ENCODE measurements at places on chromosomes 12 and 14.

GRCh38 chr12:30422844-30423243 lies 272.8 kb downstream of the IPO8 start:
- DNase-seq = no peak

DNA sequence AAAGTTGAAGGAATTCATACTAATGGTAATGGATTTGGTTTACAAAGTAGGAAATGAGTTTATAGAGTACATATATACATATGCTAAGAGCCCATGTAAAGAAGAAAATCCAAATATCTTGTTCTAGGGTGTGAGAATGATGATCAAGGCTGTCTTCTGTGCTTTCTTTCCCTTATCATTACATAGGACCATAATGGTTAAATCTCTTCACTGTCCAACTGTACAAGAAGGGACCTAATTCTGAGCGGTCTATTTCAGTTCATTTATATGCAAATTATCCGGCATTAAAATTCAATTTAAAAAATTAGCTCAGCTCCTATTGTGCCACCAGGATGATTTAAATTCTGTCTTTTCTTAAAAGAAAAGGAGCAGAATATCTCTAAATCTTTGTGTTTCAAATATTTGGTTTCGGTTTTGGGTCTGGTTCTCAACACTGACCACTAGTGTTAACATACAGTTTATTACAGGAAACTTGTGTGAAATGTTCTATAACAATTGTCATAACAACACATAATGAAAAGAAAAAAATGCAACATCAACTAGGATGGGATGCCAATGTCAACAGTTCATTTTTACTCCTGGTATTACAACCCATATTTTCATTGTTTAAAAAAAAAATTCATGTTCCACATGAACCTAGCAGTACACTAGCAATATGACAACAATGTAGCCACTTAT lies 16.8 kb downstream of the OR4K1 start:
- DNase-seq = no peak

DNA sequence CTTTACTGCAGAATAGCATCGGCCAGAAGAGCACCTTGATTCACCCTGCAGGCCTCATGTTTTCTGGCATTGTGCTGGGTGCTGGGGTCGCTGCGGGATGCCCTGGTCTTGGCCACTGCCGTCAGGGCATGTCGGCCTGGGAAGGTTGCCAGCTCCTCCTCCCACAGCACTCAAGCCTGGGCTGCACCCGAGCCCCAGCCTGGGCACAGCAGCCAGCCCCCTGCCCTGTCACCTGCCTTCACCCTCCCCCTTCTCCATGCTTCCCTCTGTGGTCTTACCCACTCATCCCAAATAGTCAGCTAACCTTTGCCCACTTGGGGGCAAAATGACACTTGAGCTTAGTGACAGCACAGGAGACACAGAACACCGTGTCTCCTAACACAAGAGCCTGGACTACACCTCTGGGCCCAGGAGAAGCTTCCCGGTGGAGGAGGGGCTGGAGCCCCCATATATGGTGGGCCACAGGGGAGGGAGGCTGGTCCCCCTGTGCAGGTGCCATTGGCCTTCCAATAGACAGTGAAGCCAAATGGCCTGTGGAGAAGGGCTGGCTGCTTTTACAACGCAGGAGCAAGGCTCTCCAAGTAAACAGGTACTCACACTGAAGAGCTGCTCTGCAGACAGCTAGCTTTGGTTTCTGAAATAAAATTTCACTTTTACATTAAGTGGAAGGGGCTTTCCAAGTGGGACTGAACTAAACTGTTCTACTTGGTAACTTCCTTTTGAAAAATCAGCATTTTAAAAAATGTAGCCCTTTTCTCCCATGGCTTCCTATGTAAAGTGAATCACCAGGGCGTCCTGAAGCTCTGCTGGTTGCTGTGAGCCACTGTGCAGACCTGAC lies 51.2 kb upstream of the AMN start:
- no peak for DNase-seq

- DNase-seq = no peak
These were observed 353.4 kb downstream of the KCNH5 start for GRCh38 chr14:62691647-62692489.

DNA sequence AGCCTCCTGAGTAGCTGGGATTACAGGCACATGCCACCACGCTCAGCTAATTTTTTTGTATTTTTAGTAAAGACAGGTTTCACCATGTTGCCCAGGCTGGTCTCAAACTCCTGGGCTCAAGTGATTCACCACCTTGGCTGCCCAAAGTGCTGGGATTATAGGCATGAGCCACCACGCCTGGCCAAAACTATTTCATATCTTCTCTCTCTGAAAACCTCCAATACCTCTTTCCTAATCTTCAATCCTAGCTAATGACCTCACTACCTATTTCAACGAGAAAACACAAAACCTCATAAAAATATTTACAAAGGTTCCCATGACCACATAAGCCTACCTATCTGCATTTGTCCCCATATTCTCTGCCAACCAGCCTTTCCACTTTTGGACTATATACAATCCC lies 32.3 kb upstream of the ANKS1B start:
- DNase-seq = no peak

DNA sequence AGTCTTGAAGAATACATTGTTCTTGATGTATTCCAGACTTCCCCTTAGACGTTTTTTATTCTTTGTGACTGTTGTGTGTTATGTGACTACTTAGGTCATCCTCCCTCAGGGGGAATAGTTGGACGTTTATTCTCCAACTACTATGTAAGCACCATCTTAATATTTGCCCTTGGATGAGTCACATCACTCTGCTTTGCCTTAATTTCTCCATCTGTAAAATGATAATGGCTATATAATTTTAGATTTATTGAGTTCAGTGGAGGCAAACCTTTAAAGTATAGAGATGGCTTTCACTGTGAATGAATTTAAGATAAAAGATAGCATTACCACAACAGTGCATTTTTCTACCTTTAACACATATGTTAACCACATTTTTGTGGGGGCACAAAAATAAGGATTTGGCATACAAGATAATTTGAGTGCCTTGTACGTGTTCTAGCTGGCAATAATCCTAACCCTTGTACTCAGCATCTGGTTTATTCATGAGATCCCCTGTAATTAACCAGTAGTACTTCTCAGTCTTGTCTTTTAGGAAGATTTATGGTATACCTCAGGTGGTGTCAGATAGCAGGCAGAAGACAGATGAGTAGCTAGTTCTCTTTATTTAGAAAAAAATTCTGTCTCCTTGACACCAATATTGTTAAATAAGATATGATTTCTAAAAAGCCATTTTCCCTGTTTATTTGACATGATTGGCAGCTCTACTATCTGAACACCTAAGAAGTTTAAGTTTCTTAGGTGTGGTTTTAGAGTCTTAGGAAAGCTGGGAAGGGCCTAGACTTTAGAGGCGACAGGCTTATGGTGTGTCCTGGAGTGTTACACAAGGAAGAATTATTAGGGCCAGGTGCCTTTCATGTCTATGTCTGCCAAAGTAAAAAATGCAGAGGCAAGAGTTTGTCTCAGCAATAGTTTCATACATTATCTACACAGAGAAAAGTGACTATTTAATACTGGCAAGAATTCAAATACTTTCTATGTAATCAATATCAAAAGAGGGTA lies 152.3 kb downstream of the RAD51B start:
- no peak for DNase-seq

- DNase-seq = no peak
These were observed 85.6 kb downstream of the DICER1 start for GRCh38 chr14:95071649-95072280.

GRCh38 chr12:108689314-108690190 lies 41.8 kb downstream of the CORO1C start:
- DNase-seq = no peak

- DNase-seq = no peak
These were observed 30.5 kb upstream of the AP4S1 start for GRCh38 chr14:30994681-30995620.

DNA sequence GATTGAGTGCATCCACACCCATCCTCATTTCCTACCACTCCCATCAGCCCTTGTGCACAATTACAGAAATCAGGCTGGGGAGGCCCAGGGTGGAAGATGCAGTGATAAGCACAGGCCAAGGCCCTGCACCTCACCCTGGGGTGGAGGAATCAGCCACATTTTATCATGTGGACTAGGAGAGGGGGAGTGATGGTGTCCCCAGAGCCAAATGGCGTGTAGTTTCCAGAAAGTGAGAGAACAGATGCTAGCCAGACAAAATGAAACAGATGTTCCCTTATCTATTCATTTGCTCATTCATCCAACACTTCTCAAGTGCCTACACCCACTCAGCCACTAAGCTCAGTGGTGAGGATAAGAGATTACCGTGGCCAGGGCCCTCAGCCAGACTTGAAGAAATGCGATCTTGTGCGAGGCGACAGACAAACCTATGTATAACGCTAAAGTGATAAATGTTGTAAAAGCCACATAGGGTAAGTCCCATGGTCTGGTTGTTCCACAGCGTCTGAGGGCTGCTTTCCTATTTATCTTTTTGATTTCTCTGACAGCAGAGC lies 93.6 kb downstream of the STAB2 start:
- no peak for DNase-seq

DNA sequence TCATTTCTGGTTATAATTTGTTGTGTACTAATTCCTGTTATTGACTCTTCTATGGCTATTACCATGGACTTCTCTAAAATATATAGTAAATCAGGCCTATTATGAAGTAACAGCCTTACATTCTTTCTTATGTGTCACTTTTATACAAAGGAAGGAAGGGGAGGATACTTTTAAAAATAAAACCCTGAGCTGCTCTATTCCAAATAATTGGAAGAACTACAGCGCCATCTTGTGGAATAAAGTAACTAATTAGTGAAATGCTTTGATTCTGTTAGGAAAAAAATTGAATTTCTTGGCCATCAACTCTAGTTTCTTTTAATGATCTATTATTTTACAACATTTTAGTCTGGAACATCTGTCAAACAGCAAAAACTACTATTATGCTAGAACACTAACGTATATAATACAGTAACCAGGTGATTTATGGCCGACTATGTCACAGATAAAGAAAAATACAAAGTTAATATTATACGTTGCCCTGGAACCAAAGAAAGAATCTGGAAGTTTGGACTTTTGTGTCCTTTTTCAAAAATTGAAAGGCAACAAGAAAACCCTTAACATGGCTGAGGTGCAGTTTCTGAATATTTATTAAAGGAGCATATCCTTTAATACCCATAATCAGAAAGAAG lies 55.0 kb upstream of the NELL2 start:
- no peak for DNase-seq

- no peak for DNase-seq
These were observed 258.6 kb upstream of the NPAS3 start for GRCh38 chr14:32679927-32680612.

DNA sequence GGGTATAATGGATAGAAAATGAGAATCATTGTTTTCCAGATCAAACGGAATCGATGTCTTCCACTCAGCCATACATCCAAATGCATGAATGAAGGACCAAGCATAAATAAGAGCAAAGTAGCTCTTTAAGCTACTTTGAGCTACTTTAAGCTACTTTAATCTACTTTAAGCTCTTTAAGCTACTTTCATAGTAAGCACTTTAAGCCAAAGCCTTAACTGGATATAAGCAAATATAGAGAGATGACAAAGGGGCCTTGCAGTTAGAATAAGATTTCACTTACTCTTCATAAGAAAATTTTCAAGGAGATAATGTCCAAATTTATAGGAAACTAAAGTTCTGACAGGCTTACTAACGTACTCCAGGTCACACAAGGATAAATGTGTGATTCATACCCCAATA lies 355.6 kb upstream of the KITLG start:
- DNase-seq = no peak

GRCh38 chr14:99327458-99328250 lies 55.7 kb upstream of the BCL11B start:
- DNase-seq = no peak

- no peak for DNase-seq
These were observed 8.6 kb downstream of the PDE3A start for GRCh38 chr12:20376984-20377383.

- DNase-seq = no peak
These were observed 716.0 kb downstream of the LRFN5 start for GRCh38 chr14:42322531-42323284.

GRCh38 chr14:72063761-72064282 lies 131.6 kb downstream of the RGS6 start:
- DNase-seq = no peak

DNA sequence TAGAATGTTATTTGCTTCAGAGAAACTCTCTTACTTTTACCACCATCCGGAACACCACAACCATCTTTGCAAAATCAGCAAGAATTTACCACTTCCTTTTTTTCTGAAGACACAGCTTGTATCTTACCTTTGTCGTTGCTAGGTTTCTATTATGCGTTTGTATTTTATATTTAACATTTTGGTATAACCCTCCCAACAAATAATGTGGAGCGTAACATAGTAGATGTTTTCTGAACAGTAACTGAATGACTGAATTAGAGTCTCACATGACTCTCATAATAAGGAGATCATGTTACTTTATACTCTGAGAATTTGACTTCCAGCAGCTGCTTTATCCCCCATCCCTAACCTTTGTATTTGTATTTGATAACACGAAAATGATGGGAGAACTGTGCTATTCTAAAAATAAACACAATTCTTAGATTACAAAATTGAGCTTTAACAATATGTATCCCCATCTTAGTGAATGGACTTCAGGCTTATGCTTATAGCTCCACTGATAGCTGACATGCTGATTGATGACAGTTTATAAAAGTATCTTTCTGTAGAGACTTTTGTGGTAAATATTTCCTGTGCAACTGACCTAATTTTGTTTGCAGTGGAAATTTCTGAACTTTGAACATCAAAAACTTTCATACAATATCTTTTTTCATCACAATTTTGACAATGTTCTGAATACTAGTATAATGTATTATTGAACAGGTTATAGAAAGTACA lies 7.9 kb upstream of the KLRB1 start:
- no peak for DNase-seq

DNA sequence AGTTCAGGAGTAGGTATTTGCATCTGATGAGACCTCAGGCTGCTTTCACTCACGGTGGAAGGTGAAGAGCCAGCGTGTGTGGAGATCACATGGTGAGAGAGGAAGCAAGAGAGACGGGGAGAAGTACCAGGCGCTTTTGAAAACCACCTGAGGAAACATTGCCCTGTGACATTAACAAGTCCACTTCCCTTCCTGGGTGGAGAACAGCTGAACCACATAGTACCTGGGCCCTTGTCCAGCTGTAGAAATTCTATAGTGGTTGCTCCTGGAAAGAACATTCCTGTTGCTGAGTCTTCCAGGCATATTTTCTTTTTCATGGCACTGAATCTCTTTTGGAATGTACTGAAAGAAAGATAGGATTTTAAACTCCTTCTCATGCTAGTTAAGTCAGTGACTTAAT lies 87.3 kb upstream of the RIN3 start:
- DNase-seq = no peak

GRCh38 chr14:40523123-40523522 lies 1083.6 kb upstream of the LRFN5 start:
- DNase-seq = no peak
